PC-3 (cell line): ENCODE measurements at places on chromosomes 7 and 10.

GRCh38 chr7:30928254-30928872 lies 16.7 kb downstream of the AQP1 start:
- H3K27me3 ChIP-seq: no peaks in the 10 kb centered on the region
- no peak overlapping the region for H3K27ac ChIP-seq
- no peaks in the 10 kb centered on the region for H3K36me3 ChIP-seq
- DNase-seq: no peak
- H3K4me3 ChIP-seq: no peak overlapping the region
- no peaks in the 10 kb centered on the region for H3K4me1 ChIP-seq

DNA sequence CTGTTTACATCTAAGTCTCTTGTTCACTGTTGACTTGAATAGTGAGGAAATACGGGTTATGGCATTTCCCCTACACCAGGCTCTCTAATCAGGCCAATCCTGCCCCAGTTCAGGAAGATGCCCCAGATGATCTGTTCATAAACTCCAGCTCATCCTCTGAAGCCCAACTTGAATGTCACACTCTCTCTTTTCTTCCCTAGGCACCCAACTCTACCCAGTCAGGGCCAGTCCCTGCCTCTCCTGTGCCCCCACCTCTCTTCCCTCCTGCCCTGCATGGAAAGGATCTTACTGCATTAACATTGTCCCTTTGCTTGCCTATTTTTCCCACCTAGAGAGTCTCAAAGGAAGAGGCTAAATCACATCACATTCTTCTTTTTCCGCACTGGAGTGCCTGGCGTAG lies 10.6 kb upstream of the TRPV6 start:
- no peak overlapping the region for H3K27ac ChIP-seq
- H3K4me1 ChIP-seq: peaks cover 18% of the 10 kb centered on the region
- no peaks in the 10 kb centered on the region for H3K36me3 ChIP-seq
- H3K4me3 ChIP-seq: no peak overlapping the region

GRCh38 chr10:31158011-31158658 lies 126.5 kb upstream of the ZNF438 start:
- H3K4me3 ChIP-seq: no peak overlapping the region
- H3K27ac ChIP-seq: no peak overlapping the region
- no peaks in the 10 kb centered on the region for H3K36me3 ChIP-seq
- H3K27me3 ChIP-seq: no peaks in the 10 kb centered on the region
- DNase-seq: peak; percentile 25

DNA sequence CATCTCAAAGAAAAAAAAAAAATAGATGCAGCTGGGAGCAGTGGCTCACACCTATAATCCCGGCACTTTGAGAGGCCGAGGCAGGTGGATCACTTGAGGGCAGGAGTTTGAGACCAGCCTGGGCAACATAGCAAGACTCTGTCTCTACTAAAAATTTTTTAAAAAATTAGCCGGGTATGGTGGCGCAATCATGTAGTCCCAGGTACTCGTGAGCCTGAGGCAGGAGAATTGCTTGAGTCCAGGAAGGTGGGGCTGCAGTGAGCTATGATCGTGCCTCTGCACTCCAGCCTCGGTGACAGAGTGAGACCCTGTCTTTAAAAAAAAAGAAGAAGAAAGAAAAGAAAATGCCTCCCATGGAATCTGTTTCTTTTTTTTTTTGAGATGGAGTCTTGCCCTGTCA lies 31.9 kb downstream of the GTF2IRD1 start:
- no peak overlapping the region for H3K27ac ChIP-seq
- no peaks in the 10 kb centered on the region for H3K36me3 ChIP-seq
- H3K4me3 ChIP-seq: no peak overlapping the region
- DNase-seq: no peak

DNA sequence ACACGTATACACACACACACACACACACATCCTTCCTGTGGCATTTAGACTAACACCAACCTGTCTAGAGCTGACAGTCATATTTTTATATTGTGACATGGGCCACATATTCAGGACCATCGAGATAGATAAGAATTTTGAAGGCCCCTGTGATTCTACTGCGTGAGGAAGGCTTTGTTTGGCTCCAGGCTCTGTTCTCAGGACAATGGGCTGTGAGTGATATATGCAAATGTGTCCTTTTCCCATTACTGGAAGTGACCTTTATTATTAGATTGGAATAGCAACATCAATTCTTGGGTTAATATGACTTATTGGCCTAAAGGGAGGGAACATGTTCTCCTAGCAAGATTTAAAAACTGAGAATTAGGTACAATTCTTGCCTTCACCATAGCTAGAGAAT lies 156.1 kb downstream of the SPAG6 start:
- no peak for DNase-seq
- H3K4me3 ChIP-seq: no peak overlapping the region
- no peak overlapping the region for H3K27ac ChIP-seq

- H3K4me3 ChIP-seq: no peak overlapping the region
- H3K36me3 ChIP-seq: no peaks in the 10 kb centered on the region
- H3K27ac ChIP-seq: no peak overlapping the region
- DNase-seq: no peak
- H3K4me1 ChIP-seq: no peaks in the 10 kb centered on the region; the same call in 1 of the 2 replicates
Observed at GRCh38 chr7:32100407-32100907, 30.2 kb upstream of the PDE1C start.

DNA sequence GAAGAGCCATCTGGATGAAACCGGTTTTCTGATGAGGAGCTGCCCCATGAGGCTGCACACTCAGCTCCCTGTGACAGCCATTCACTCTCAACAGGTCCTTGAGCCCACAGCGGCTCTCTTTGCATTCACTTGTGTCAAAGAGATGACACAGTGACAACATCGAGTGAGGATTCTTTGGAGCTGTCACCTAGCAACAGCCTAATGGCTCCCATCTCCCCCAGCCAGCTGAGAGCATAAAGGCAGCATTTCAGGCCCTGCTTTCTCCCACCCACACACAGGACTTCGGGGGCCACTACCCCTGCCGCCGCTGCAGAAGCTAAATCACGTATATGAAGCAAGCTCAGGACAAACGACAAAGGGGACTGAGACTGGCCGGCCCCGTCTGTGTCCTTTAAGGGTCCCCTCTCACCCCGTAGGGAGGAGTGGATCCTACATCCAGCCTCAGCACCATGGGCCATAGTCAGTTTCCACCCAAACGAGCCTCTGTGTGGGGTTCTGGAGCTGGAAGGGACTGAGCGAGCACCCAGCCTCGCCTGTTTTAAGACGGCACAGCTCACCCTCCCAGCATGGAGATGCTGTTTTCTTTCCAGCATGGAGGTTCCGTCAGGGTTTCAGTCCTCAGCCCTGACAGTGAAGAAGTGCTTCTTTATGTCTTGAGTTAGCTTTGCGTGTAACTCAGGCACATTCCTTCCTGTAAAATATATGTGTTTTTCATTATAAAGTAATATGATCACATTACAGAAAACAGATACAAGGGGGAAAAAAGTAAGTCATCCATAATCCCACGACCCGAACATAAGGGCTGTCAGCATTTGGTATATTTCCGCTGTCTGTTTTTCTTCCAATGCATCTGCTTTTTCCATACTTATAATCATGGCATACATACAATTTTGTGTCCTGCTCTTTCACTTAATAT lies 4.9 kb downstream of the CPA4 start:
- H3K27ac ChIP-seq: no peak overlapping the region
- H3K36me3 ChIP-seq: no peaks in the 10 kb centered on the region; the same call in 1 of the 2 replicates
- DNase-seq: no peak

GRCh38 chr7:4939971-4940728 lies 18.8 kb downstream of the MMD2 start:
- no peaks in the 10 kb centered on the region for H3K27me3 ChIP-seq
- H3K4me3 ChIP-seq: no peak overlapping the region
- DNase-seq: no peak
- H3K36me3 ChIP-seq: no peaks in the 10 kb centered on the region

DNA sequence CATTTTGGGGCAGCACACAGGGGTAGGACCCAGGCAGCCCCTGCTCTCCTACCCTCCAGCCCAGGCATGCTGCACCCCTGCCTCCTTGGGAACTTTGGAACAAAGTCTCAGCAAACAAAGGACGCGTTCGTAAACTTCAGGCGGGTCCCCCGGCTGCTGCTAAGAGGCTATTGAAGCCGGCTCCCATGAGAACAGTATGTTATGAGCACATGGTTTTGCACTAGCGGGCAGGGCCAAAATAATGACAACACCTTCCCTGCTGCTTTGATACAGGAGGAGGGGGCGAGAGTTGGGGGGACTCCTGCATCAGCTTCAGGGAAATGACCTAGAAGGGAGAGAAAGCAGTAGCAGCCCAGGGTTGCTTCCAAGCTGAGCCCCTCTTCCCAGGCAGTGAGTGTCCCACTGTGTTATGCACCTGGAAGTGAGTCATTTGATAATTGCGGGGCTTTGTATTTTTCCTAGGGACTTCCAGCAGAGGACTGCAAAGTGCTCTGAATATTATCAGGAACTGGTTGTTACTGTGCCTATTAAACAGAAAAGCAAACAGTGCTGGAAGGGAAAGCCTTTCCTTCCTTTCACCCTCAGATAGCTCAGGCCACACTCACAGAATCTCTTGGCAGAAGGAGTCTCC lies 6.9 kb downstream of the ITPRIP start:
- H3K4me3 ChIP-seq: peak overlapping the region; percentile 54
- no peaks in the 10 kb centered on the region for H3K36me3 ChIP-seq
- peaks cover 92% of the 10 kb centered on the region for H3K4me1 ChIP-seq

- H3K36me3 ChIP-seq: no peaks in the 10 kb centered on the region
- peaks cover 19% of the 10 kb centered on the region for H3K27me3 ChIP-seq
- DNase-seq: peak; percentile 14
- no peak overlapping the region for H3K27ac ChIP-seq
Observed at GRCh38 chr10:43689618-43689954, 40.9 kb upstream of the ZNF32 start.

DNA sequence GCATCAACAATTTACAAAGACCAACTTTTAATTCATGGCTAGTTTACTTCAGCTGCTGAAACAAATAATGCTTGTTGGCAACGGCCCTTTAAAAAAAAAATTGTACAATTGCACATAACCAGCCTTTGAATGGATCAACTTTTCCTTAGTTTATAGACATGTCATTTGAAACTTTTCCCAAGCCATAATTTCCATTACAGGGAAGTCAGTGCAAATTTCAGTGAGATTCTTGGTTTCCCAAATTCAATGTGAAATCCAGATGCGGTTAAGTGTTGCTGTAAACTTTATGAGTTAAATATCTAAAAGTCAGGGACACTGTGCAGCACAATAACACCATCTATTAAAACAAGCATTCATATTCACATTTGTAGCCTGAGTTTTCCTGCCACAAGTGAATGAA lies 182.2 kb downstream of the JAZF1 start:
- no peak overlapping the region for H3K27ac ChIP-seq
- H3K4me3 ChIP-seq: no peak overlapping the region
- no peaks in the 10 kb centered on the region for H3K27me3 ChIP-seq
- no peaks in the 10 kb centered on the region for H3K36me3 ChIP-seq
- peaks cover 11% of the 10 kb centered on the region for H3K4me1 ChIP-seq
- DNase-seq: no peak

DNA sequence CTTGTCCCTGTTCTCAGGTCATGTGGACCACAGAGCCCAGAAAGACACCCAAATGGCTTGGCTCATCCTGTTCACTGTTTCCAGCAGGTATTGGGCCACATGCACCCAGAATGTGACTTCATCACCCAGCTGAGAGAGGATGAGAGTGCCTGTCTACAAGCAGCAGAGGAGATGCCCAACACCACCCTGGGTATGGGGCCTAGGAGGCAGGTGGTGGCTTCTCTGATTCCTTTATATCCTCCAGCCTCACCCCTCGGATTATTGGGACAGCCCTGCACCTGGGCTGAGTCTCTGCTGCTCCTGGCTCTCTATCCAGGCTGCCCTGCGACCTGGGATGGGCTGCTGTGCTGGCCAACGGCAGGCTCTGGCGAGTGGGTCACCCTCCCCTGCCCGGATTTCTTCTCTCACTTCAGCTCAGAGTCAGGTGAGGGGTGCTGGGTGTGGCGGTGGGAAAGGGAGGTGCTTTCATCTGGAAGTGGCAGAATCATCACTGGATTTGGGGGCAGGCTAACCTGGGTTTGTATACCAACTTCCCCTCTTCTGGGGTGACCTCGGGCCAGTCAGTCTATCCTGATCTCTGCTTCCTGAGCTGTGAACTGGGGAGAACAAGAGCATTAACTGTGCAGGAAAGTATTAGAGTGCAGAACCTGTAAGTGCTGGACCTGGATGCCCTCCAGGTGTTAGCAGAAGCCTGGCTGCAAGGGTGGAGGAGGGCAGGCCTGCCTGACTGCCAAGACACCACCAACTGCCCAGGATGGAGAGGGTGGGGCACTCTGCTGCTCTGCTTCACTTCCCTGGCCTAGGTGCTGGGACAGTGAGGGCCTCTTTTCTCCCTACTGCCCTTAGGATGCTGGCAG lies 5.2 kb downstream of the GHRHR start:
- no peaks in the 10 kb centered on the region for H3K36me3 ChIP-seq
- H3K27me3 ChIP-seq: peaks cover 10% of the 10 kb centered on the region; the same call in 1 of the 2 replicates
- no peak for DNase-seq
- no peak overlapping the region for H3K4me3 ChIP-seq
- H3K27ac ChIP-seq: no peak overlapping the region

- H3K4me3 ChIP-seq: no peak overlapping the region
- no peak overlapping the region for H3K27ac ChIP-seq
- no peaks in the 10 kb centered on the region for H3K4me1 ChIP-seq
- no peaks in the 10 kb centered on the region for H3K27me3 ChIP-seq
Observed at GRCh38 chr7:767941-768731, 41.1 kb upstream of the PRKAR1B start.

- peak; percentile 82 for DNase-seq
- no peak overlapping the region for H3K4me3 ChIP-seq
- H3K36me3 ChIP-seq: no peaks in the 10 kb centered on the region
- no peaks in the 10 kb centered on the region for H3K27me3 ChIP-seq
Observed at GRCh38 chr7:44638611-44639557, 32.5 kb downstream of the OGDH start.

DNA sequence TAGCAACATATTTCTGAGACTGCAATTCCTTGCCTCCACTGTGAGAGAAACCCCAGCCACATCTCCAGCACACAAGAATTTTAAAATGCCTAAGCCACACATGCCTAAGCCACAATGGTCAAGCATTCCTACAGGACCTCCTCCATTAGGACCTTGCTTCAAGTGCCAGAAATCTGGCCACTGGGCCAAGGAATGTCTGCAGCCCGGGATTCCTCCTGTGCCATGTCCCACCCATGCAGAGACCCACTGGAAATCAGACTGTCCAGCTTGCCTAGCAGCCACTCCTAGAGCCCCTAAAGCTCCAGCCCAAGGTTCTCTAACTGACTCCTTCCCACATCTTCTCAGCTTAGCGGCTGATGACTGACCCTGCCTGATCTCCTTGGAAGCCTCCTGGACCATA lies 117.5 kb downstream of the AHR start:
- H3K27me3 ChIP-seq: no peaks in the 10 kb centered on the region
- H3K4me3 ChIP-seq: no peak overlapping the region
- no peak overlapping the region for H3K27ac ChIP-seq
- peaks cover 6% of the 10 kb centered on the region; the same call in 1 of the 2 replicates for H3K4me1 ChIP-seq
